Stimulated activated CD4-positive, alpha-beta T cell treated with anti-CD3 and anti-CD28 coated beads, Interleukin-2, amount 100 ng/mL, for 24 hours (primary cell): ENCODE measurements at places on chromosomes 6 and 20.

GRCh38 chr20:37726971-37727956 is 33.4 kb downstream of the CTNNBL1 start:
- DNase-seq, result no peak

DNA sequence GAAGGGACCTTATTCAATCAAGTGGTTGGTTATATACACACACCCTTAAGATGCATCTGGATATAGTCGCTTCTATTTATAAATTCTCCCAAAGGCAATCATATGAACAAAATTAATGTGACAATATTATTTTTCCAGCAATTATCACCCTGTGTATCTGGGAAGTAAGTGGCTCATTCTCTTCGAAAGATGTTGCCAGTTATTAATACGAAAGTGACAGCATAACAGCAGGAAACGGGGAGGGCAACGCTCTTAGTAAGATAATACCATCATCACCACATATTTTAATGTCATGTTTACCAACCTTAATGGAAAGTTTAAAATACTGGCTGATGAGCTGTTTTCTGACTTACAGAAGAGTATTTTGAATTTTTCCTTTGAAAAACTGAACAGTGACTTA is 697.2 kb upstream of the AGPAT4 start:
- no peak for DNase-seq

GRCh38 chr6:164023535-164023934 is 609.0 kb downstream of the QKI start:
- no peak for DNase-seq

DNA sequence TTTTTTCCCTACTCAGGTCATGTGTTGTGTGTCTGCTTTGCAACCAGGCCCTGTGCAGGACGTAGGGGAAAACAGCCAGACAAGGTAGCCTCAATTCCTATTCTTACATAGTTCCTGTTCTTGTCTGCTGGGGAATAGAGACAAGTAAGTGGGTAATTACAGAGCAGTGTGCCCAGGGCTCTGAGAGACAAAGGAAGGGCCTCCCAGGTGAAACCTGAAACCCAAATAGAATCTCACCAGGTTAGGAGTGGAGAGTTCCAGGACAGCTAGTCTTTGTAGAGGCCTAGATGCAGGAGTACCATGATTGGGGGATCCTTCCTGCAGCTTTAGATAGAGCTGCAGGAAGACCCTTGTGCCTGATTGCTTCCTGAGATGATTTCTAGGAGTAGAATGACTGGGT is 48.4 kb downstream of the DHX35 start:
- DNase-seq, result no peak

DNA sequence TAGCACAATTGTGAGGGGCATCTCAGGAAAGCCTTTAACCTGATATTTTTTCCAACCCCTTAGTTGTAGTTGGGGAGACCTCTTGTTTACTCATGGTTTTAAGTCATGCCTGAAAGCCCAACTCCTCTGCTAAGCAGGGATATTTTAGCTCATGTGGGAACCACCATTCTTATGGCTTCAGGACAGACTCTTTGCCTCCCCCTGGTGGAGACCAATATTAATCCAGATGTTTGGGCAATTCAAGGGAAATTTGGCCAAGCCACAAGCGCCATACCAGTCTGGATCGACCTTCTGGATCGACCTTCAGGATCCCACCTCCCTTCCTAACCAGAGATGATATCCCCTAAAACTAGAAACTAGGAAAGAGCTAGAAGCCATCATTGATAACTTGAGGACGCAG is 211.2 kb downstream of the C6orf118 start:
- no peak for DNase-seq

GRCh38 chr6:40599555-40599954 is 12.4 kb upstream of the LRFN2 start:
- no peak for DNase-seq

GRCh38 chr6:25981568-25982263 is 19.1 kb downstream of the TRIM38 start:
- DNase-seq, result no peak

DNA sequence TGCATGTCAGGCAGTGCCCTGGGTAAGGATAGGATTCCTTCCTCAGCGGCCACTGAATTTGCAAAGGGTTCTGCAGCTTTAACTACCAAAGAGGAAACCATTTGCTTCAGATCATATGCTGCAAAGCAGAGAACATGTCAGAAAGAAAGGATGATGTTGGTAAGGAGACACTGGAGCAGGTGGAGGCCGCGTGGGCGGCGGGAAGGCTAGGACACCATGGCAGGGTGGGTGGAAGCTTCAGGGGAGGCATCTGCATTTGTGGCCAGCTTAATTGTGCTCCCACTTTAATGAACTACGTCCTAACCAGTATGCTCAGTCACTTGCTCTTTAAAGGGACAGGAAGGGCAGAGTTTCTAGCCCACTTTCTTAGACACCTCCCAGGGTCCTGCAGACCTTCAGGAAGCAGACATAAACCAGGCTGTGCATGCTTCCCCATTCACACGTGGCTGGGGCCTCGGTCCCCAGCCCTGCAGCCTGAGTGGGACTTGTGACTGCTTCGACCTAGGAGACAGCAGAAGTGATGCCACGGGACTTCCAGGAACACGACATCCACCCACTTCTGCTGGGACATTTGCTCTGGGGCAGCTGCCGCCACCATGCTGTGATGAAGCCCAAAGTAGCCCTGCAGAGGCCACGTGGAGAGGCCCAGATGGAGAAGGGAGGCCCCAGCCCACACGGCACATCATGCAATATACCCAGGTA is 76.1 kb downstream of the GINS1 start:
- DNase-seq, result no peak

DNA sequence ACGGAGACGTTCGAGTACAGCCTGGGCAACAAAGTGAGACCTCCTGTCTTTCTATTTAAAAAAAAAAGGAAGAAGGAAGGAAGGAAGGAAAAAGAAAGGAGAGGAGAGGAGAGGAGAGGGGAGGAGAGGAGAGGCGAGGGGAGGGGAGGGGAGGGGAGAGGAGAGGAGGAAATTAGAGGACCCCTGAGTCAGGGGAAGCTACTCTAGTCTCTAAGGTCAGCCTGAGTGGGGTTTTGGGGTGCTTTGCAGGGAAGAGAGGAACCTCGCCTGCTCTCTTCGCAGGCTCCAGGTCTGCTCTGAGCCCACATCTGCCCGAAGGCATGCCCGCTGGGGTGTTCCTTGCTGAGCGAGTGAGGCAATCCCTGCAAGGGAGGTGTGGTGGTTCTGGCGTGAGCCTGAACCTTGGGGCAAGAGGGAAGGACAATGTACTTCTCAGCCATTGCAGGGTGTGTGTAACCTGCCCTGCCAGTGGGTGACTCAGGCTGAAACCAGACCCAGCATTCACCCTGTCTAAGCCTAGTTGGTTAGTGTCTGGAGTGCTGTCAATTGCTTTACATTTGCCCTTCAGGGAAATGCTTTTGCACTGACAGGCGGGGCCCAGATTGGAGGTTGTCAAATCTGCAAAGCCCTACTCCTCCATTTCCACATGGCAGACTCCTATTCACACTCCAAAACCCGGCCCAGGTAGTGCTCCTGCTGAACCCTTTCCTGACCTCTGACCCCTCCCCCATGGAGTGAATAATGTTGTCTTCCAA is 15.3 kb upstream of the MMP9 start:
- no peak for DNase-seq

GRCh38 chr20:17873410-17874270 is 95.0 kb downstream of the SNX5 start:
- no peak for DNase-seq

DNA sequence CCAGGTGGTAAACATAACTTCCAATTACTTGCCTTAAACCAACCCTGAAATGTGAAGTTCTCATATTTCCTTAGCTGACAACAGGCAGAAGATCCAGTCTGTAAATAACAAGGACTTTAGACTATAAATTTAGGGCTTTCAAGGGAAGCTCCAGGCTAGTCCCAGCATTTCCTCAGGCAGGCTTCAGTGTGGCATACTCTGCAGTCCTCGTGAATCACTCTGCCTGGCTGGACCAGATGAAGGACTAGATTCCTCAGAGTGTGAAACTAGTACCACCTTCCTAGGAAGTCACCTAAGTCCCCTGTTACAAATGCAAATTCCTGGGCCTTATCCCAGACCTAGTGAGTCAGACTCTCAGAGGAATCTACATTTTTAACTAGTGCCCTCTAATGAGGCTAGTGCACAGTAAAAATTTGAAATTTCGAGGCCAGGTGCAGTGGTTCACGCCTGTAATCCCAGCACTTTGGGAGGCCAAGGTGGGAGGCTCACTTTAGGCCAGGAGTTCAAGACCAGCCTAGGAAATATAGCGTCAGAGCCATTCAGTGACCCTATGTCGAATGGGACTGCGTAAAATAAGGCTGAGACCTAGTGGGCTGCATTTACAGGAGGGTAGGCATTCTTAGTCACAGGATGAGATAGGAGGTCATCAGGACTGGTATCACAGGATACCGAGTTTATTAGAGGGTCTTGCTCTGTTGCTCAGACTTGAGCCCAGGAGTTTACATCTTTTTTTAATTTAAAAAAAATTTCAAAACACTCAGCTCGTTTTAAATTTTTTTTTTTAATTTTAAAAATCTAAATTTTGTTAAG is 279.6 kb upstream of the JARID2 start:
- no peak for DNase-seq

GRCh38 chr6:84050408-84050807 is 16.8 kb downstream of the MRAP2 start:
- DNase-seq, result no peak

DNA sequence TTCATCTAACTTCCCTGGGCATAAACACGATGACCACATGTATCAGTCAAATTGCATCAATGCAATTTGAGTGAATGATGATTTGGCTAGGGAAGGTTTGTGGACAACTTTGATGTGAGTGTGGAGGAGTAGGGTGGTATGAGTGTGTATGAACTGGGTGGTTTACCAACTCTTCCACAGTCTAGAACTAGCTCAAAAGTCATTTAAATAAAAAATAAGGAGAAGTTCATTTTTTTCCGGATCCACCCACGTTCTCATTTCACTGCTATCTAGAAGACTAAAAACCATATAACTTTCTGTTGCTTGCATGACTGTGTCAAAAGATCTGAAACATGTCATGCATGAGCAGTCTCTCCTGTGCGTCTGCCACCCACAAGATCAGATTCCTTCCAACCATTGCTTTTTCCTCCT is 23.6 kb downstream of the SLC35D3 start:
- DNase-seq, result no peak

DNA sequence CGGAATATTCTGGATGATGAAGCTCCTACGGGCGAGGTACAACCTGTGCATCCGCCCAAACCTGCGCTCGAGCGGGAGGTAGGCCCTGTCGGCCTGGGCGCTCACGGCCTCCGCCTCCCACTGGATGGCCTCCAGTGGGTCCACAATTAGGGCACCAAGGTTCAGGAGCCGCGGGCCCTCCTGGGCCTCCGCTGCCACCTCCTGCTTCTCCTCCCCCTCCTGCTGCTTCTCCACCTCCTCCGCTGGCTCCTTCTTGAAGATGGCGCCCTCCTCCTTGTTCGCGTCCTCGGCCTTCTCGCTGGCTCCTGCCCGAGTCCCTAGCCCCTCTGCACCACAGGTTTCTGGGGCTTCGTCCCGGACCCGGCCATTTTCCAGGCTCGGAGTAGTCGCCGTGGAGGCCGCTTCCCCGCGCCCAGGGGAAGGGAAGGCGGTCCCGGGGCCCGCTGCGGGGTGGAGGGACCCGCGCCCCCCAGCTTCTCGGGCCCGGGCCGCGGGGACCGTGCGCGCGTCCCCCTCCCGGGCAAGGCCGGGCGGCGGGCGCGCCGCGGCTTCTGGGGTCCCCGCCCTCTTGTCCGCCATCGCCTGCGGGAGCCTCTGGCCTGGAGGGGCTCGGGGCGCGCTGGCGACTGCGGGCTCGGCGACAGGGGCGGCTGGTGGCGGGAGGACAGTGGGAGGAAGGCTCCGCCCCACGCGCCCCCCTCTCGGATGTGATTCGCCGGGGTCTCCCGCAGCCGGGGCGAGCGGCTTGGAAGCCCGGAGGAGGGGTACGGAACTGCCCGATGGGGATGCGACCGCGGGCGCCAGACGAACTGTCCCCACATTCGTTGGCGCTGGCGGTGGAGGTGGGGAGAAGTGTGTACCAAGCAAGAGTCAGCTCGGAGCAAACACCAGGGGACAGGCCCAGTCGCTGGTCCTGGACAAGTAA is 17.6 kb downstream of the PLAGL2 start:
- DNase-seq, result peak; percentile 60

- DNase-seq, result no peak
Observed at GRCh38 chr6:131060311-131060710, 2.7 kb downstream of the EPB41L2 start.

GRCh38 chr6:16206595-16207037 is 31.8 kb upstream of the GMPR start:
- DNase-seq, result peak; percentile 38

DNA sequence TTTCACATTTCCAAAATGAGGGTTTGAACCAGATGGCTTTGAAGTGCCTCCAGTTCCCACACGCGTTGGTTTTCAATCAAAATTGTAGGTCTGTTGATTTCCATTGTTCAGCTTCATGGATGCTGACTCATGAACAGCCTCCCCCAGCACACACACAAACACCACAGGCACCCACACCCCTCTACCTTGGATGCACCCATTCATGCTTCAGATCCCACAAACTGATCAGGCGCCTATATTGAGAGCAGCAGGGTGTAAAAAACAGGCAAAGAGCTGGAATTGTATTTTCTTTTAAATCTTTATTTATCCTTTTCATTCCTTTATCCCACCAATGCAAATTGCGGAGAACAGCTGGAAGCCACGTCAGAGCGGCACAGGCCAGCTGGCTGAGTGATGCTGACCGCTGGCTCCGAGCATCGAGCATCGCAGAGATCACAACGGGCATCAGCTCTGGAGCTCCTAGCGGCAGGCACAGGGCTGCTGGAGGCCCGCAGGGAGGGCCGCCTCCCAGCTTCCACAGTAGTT is 29.3 kb upstream of the TBC1D7 start:
- DNase-seq, result no peak

- DNase-seq, result no peak
Observed at GRCh38 chr6:144578385-144579350, 293.5 kb downstream of the UTRN start.

DNA sequence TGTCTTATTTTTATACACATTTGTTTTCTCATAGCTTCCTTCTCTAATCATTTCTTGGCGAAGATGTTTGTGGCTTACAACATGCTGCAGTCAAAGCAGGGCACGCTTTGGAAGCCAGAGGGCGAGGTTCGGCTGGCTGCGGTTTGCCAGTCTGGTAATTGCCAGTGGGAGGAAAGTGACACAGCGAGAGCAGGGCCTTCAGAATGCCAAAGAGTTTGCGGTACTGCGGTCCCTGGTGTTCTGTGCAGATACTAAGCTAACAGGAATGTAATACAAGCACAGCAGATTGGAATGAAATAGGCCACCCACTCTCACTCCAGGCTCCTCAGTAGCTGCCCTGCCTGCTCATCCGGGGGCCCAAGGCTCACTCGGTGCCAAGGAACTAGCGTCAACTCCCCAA is 58.7 kb upstream of the TGM3 start:
- DNase-seq, result no peak

DNA sequence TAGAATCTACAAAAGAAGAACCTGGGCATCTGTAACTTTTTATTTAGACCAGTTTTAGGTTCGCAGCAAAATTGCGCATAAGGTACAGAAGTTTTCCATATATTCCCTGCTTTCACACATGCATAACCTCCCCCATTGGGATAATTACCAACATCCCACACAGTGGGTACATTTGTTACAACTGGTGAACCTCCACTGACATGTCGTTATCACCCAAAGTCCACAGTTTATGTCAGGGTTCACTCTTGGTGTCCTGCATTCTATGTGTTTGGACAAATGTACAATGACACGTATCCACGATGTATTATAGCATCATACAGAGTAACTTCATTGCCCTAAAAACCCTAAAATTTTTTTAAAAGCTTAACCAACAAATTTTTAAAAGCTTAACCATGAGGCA is 109.7 kb downstream of the SMLR1 start:
- DNase-seq, result no peak
